ENCODE measurements at places on chromosomes 2 and 18. TPM values are rescaled to one million over a fixed set of nuclear protein-coding genes. Genes with fewer than 3 reads are reported as not detected.
A peak's percentile ranks its signal among the peaks of the same experiment; 100 is the strongest.

GRCh38 chr2:200288670-200289429, 17.6 kb upstream of the SPATS2L start:
- no peak for DNase-seq

GRCh38 chr18:34659579-34660517, 50.2 kb upstream of the DTNA start:
- DNase-seq, result no peak

GRCh38 chr2:229539628-229540027, 174.7 kb downstream of the DNER start:
- no peak for DNase-seq

- DNase-seq, result no peak
Observed at GRCh38 chr2:106885329-106885728, 638 bp downstream of the ST6GAL2 start.

GRCh38 chr18:7856733-7857132, 289.6 kb downstream of the PTPRM start:
- no peak for DNase-seq

DNA sequence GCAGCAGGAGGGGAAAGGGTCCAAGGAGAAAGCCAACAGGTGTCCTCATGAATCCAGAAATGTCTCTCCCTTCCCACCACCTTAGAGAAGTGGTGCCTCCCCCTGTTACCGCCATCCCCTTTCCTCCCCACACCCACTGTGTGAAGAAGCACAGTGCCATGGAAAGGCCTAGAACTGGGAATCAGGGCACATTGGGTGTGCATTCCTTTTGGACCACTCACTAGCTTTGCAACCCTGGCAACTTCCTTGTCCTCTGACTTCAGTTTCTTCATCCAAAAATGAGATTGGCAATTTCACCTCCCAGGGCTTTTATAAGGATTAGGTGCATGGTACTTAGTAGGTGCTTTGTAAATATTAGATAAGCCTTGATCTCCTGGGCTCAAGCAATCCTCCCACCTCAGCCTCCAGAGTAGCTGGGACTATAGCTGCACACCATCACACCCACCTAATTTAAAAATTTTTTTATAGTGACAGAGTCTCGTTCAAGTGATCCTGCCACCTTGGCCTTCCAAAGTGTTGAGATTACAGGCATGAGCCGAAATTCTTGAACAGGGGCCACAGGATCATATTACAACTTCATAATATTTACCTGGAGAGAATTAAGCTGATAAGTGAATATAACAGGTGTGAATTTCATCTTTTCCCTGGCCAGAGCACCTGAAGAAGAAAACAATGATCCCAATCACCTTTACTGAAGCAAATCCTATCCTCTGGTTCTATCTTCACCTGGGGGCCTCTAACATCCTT, 97.9 kb upstream of the TAF1B start:
- no peak for DNase-seq

DNA sequence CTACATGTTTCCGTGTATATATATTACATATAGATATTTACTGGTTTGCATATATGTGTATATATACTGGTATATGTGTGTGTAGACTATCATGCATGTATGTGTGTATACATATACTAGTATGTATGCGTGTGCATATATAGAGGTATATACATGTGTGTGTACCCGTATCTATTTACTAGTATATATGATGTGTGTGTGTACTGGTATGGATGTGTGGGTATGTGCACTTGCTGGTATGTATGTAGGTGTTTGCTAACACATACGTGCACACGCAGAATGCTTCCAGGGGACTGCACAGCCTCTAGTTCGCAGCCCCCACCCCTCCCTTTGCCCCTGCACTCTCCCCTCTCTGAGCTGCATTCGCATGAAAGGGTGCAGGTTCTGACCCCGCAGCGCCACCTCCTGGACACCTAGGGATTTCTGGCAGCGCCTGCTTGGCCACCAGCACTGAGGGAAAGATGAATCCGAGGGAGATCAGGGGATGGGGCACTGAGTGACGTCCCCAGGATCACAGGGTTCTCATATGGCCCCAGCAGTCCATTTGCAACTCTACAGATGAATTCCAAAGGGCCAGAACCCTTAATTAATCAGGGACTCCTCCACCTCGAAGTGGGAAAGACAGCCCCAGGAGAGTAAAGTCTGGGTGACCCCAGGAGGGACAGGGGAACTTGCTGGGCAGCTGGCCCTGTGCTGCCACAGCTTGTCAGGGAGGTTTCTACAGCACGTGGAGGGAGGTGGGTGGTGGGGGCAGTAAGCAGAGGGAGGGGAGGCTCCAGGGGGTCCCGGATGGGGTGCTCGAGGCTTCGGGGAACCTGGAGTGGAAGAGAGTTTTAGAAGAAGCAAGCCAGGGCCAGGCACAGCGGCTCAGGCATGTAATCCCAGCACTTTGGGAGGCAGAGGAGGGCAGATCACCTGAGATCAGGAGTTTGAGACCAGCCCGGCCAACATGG, 66.8 kb upstream of the ASAP2 start:
- DNase-seq, result peak; percentile 43

DNA sequence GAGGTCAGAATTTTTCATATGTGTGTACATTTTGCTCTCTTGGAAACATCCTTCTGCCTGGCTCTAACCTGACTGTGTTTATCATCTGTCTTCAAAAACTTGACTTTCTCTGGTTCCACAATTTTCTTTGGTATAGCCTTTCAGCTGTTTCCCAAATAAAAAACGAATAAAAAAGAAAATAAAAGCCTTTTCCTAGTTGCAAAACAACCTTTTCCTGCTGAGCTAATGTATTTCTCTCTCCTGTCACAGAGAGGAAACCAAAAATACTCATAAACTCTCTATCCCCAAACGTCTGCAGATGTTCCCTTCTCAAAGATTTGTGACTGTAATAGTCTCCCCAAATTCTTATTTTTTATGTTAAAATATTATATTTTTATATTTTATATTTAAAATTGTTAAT, 505.3 kb upstream of the SLC39A10 start:
- no peak for DNase-seq

- peak; percentile 87 for DNase-seq
Observed at GRCh38 chr2:31219131-31219969, 2.0 kb upstream of the CAPN14 start.

DNA sequence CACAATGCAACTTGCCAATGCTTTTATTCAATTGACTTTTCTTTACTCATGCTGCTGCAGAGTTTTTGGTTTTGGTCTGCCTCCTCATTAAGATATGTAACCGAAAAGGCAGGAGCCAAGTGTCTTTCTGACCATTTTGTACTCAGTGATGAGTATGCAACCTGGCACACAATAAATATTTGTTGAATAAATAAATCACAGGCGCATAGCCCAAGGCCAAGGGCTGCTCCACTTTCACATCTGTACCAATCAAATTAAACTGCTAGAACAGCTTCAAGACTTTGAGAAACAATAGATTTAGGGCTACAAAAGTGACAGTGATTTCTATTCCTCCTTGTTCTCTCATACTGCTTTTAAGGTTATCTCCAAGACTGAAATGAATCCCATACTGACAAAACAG, 828.2 kb downstream of the RNF144A start:
- no peak for DNase-seq

- no peak for DNase-seq
Observed at GRCh38 chr2:190903693-190904450, 23.3 kb downstream of the GLS start.

DNA sequence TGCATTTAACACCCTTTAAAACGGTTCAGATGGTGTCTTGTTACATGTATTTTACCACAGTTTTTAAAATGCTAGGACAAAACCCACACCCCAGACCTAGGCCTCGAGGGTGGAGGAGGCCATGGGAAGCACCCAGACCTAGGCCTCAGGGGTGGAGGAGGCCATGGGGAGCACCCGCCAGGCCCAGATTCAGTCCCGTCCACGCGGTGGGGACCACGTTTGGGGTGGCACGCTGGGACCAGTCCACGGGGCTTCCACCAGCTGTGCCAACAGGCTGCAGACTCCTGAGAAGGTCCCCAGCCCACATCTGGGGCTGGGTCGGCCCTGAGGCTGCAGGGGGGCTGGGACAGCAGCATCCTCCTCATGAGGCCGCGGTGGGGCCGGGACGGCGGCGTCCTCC, 63.4 kb downstream of the SLC66A2 start:
- DNase-seq, result no peak

DNA sequence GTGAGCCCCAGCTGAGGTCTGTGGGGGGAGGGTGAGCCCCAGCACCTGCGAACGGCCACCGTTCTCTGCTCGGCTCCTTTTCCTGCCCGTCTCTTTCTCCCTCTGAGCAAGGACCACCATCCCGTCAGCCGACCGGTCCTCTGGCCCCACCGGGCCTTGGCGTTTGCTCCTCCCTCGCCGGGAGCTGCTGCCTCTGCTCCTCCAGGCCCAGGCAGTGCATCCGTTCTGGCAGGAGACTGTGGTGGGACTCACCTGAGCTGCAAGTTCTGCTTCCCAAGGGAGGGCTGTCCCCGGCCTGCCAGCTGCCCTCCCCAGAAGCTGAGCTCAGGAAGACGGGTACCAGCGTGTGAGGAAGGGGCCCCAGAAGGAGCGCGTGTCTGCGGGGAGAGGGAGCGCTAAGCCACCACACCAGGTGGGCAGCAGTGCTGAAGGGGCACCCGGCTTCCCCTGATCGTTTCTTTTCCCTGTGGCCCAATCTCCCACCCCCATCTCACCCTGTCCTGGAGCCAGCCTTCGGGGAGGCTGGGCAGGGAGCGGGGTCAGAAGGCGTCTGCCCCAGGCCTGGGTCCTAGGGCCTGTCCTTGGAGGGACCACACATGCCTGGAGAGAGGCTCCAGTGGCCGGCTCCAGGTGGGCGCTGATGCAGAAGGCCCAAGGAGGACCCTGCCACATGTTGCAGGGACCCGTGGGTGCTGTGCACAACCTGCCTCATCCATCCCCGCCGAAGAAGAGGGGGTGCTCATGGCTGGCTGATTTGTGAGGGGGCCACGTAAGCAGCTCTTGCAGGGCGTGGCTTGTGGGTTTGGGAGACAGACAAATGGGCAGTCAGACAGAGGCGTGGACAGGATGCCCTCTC, 2.5 kb upstream of the RTP5 start:
- no peak for DNase-seq

- no peak for DNase-seq
Observed at GRCh38 chr2:6074089-6074643, 382.0 kb downstream of the SOX11 start.

DNA sequence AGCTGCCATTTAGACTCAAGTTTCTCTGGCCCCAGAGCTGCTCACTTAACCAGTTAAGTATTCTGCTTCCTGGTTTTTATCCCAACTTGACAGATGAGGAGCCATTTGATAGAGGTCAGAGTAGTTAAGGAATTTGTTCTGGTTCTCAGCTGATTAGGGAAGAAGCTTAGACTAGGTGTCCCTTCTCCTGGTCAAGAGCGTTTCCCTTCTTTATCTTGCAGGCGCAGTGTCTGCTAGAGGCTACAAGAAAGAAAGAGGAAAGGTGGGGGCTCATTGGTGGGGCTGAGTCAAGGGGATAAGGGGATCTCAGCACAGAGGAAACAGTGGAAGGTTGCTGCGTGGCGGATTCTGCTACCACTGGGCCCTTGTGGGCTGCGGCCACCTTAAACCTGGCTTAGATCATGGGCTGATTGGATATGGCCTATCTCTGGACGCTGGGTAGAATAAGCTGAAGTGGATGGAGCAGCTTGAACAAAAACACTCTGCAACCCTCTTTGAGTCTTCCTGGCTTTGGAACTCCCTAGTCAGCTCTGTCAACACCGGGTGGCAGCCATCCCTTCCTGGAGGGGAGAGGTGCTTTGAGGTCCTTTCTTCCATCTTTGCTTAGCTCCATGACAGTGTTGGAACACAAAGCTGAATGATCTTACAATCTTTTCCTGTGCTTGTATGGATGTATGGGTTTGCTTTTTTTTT, 70.8 kb downstream of the QPCT start:
- no peak for DNase-seq

DNA sequence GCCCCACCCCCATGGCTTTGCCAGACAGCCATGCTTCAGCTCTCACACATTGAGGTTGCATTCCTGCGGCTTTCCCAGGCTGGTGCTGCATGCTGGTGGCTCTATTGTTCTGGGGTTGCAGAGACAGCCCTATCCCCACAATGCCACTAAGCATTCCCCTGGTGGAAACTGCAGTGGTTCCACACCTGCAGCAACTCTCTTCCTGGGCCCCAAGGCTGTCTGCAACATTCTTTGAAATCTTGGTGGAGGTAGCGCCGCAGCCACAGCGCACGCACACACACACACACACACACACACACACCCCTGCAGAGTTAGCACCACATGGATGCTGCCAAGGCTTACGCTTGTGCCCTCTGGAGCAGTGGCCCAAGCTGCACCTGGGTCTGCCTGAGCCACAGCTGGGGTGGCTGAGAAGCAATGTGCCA, 21.4 kb downstream of the SFXN5 start:
- no peak for DNase-seq

GRCh38 chr2:215283221-215283620, 28.6 kb upstream of the ATIC start:
- no peak for DNase-seq

DNA sequence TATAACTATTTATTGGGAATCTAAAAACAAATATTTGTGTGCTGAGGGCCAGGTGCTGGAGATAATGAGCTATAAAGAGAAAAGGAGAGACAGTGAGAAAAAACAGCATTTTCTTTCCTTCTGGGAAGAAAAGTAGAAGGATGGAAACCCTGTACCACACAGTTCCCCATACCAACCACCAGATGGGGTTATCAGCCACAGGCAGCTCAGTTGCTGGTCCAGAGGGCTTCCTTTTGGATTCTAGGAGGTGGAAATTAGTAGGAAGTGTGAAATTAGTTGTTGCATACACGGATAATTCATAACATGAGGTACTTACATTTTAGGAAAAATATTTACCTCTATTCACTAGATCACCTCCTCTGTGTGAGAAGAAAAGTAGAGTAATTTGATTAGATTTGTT, 237.0 kb upstream of the FOSL2 start:
- DNase-seq, result no peak

GRCh38 chr2:189504238-189504637, 63.0 kb downstream of the WDR75 start:
- DNase-seq, result no peak

DNA sequence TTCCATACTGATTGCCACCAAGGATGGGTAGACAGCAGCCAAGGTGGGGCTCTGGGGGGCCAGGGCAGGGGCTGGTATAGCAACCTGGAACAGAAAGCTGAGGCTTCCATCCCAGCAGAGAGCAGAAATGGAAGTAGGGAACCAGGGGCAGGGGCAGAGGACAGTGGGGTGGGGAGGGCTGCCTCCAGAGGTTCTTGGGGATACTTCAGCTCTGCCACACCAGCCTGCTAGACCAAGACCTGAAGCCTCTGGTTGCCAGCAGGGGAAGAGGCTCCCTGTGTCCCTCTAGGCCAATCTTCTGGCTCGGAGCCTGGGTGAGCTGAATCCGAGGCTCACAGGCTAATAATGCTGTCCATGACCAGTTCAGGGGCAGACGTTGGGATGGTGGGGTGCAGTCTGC, 329.0 kb downstream of the DYSF start:
- DNase-seq, result no peak

- DNase-seq, result no peak
Observed at GRCh38 chr2:121778741-121779487, 23.5 kb downstream of the TSN start.

- no peak for DNase-seq
Observed at GRCh38 chr2:204223544-204223943, 287.0 kb downstream of the ICOS start.

- DNase-seq, result no peak
Observed at GRCh38 chr2:56713161-56713676, 529.4 kb downstream of the CCDC85A start.

- no peak for DNase-seq
Observed at GRCh38 chr2:151651274-151651673, 83.0 kb downstream of the NEB start.

GRCh38 chr18:31857526-31858106, 85.3 kb downstream of the TRAPPC8 start:
- no peak for DNase-seq

IL1RN gene
- 0.40 TPM for polyA plus RNA-seq

FSHR gene
- polyA plus RNA-seq, result not detected

DLX1 gene
- polyA plus RNA-seq, result not detected

DCC gene
- polyA plus RNA-seq, result not detected

POMC gene
- 21.2 TPM for polyA plus RNA-seq

Measured in B cell (primary cell).